T-cell (primary cell): ENCODE measurements at places on chromosomes 12 and 14. TPM values are rescaled to one million over a fixed set of nuclear protein-coding genes. Genes with fewer than 3 reads are reported as not detected.

RNU6-7 gene
- not detected for total RNA-seq

DNA sequence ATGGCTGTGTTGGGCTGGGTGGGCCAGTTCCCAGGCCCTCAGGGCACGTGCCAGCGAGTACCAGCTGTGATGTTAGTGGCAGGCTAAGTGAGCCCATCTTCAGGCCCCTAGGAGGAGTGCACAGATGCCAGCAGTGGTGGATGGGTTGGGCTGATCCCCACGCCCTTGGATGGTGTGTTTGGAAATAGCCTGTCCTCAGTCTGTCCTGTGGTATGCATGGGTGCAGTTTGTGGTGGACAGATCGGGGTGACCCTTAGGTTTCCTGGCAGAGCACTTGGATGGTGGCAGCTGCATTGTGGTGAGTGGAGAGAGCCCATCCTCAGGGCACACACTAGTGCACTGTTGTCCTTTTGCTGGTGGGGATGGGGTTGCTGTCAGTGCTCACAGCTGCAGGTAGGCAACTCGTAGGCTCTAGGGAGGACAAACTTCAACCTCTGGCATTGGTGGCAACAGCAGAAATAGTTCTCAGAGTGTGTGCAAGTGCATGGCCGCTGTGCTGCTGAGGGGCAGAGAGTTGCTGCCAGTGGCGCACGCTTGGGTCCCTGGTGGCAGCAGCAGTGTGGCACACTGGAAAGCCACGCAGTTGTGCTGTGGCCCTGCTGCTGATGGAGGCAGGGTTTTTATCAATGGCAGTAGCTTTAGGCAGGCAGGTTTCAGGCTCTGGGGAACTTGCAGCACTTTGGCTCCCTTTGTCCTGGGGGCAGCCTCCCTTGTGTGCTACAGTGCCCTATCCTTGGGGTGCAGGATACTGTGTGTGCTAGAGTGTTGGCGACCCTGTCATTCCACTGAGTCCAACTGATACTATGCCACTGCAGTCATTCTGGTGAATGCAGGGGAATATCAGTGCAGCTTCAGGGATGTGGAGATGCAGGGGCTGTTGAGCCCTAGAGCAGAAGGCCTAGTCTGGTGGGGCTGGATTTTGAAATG, 65.5 kb downstream of the FBXO33 start:
- H3K4me1 ChIP-seq, result no peaks in the 10 kb centered on the region
- H3K27me3 ChIP-seq, result no peaks in the 10 kb centered on the region
- no peak overlapping the region for H3K4me3 ChIP-seq
- no peak for DNase-seq

DNA sequence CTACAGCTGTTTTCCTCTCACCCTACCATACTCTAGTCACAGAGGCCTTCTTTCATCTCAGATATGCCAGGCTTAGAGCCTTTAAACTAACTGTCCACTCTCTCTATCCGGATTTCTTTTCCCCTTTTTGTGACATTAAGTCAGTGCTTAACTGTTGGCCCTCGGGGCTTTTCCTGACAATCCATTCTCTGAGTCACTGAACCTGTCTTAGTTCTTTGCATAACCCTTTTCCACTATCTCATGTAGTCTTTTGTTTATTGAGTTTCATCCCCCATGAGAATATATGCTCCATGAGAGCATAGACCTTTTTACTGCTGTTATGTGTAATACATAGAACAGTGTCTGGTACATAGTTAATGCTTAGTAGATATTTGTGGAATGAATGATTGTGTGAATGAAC, 68.7 kb downstream of the PLEKHA5 start:
- no peak overlapping the region for H3K27ac ChIP-seq
- H3K27me3 ChIP-seq, result no peaks in the 10 kb centered on the region
- DNase-seq, result no peak
- H3K36me3 ChIP-seq, result no peaks in the 10 kb centered on the region

FAIM2 gene
- total RNA-seq, result not detected

GRCh38 chr12:60475825-60476224, 880.0 kb downstream of the SLC16A7 start:
- DNase-seq, result no peak
- no peaks in the 10 kb centered on the region for H3K27me3 ChIP-seq
- no peaks in the 10 kb centered on the region for H3K4me1 ChIP-seq
- H3K4me3 ChIP-seq, result no peak overlapping the region
- no peak overlapping the region for H3K27ac ChIP-seq

PGF gene
- not detected for total RNA-seq

DNA sequence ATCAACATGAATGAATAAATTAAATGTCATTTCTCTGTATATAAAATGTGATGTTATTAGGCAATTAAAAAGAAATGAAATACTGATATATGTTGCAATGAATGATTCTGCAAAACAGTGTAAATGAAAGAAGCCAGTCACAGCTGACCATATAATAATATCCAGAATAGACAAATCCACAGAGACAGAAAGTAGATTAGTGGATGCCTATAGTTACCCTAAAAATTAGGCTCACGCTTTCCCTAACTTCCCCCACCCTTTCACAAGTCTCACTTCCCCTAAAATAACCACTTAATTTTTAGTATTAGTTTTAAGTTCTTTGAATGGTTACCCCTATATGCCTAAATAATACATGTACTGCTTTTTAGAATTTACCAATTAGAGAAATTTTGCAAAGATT, 348.9 kb upstream of the FAR2 start:
- H3K4me3 ChIP-seq, result no peak overlapping the region
- H3K4me1 ChIP-seq, result no peaks in the 10 kb centered on the region
- no peak overlapping the region for H3K27ac ChIP-seq

- no peak for DNase-seq
- no peaks in the 10 kb centered on the region for H3K36me3 ChIP-seq
- peak overlapping the region; percentile 93 for H3K4me3 ChIP-seq
- no peak overlapping the region for H3K27ac ChIP-seq
Observed at GRCh38 chr14:70358631-70359030, 852 bp downstream of the COX16 start.

NTS gene
- not detected for total RNA-seq

DNA sequence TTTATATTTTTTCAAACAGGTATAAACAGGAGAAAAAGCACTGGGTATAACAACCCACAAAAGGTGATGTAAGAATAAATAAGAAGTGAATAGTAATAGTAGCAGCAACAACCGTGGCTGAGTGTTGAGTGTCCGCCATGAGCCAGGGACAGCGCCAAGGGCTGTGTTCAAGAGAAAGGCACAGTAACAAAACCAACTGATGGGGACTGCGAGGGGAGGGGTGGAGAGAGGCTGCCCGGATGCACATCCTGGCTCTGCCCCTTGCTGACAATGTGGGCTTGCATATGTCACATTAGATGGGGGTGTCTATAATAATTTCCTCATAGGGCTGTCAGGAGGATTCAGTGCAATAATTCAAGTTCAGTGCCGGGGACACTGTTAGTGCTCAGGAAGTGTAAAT, 912.4 kb downstream of the VRK1 start:
- no peaks in the 10 kb centered on the region for H3K27me3 ChIP-seq
- no peak overlapping the region for H3K4me3 ChIP-seq
- peak; percentile 58 for DNase-seq
- H3K4me1 ChIP-seq, result peaks cover 46% of the 10 kb centered on the region

PTPRB gene
- 0.25 TPM for total RNA-seq

GRCh38 chr12:77571127-77571526, 259.6 kb upstream of the NAV3 start:
- H3K27ac ChIP-seq, result no peak overlapping the region
- no peak overlapping the region for H3K4me3 ChIP-seq
- no peaks in the 10 kb centered on the region for H3K27me3 ChIP-seq
- no peaks in the 10 kb centered on the region for H3K36me3 ChIP-seq
- H3K4me1 ChIP-seq, result no peaks in the 10 kb centered on the region

GRCh38 chr14:52111583-52111982, 42.7 kb upstream of the NID2 start:
- H3K4me1 ChIP-seq, result no peaks in the 10 kb centered on the region
- no peaks in the 10 kb centered on the region for H3K36me3 ChIP-seq
- no peak overlapping the region for H3K27ac ChIP-seq
- no peak overlapping the region for H3K4me3 ChIP-seq

GRCh38 chr12:123034865-123035264, 54.4 kb downstream of the ARL6IP4 start:
- H3K4me3 ChIP-seq, result no peak overlapping the region
- peaks cover 16% of the 10 kb centered on the region for H3K4me1 ChIP-seq
- DNase-seq, result no peak
- H3K36me3 ChIP-seq, result peaks cover 12% of the 10 kb centered on the region
- no peak overlapping the region for H3K27ac ChIP-seq
